ENCODE measurements at places on chromosomes 7 and 10.

DNA sequence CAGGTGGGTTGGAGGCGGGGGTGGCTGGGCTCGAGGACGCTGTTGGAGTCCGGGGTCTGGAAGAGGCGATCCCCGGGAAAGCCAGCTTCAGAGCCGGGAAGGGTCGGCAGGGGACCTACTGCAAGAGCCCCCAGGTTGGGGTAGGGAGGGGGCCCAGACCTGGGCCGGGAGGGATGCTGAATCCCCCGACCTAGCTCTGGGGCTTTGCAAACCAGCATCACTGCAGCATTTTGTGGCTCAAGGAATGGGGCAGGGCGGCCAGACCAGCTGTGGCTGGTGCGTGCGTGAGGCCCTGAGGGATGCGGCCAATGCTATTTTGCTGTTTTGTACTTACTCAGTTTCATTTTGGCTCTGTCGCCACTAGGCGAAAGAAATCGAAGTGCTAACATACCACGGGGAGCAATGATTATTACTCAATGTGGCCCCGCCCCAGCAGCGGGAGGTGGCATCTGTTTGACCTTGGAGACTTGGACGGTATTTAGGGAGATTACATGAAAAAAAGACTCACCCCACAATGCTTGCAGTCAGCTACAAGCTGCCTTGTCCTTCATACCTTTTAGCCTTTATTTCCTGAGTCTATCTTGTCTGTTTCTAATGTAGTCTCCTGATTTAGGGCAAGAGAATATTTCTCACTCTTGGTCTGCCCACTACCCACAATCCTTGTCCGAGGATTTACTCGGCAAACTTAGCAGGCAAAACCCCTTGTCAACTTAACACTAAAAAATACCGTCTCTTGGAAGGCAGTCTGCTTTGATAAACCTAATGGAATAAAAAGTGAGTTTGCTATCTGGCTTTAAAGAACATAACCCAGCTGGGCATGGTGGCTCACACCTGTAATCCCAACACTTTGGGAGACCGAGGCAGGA, 16.2 kb downstream of the HSPB1 start:
- DNase-seq, result peak; percentile 86

GRCh38 chr7:147721962-147722830, 868.4 kb upstream of the C7orf33 start:
- no peak for DNase-seq

GRCh38 chr7:157176771-157177170, 38.0 kb downstream of the UBE3C start:
- no peak for DNase-seq

GRCh38 chr10:95388109-95388471, 97.3 kb upstream of the PDLIM1 start:
- DNase-seq, result no peak

- no peak for DNase-seq
These were observed 15.6 kb downstream of the SLC26A4 start for GRCh38 chr7:107676249-107676648.

GRCh38 chr10:130636313-130636930, 500.2 kb downstream of the GLRX3 start:
- no peak for DNase-seq

DNA sequence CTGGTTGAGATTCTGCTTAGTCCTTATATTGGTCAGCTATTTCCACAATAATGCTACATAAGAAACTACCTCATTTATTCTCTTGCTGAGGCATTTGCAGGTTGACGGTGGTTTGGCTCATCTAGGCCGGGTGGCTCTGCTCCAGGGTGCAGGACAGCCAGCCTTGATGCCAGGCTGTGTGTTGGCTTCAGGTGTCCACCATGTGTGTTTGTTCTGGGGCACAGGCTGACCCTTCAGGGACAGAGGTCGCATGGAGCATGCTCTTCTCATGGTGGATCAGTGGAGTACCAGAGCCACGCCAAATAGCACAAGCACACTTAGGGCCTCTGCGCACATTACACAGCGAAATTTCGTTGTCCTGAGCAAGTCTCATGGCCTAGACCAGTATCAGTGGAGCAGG, 249.9 kb downstream of the LRMDA start:
- no peak for DNase-seq

DNA sequence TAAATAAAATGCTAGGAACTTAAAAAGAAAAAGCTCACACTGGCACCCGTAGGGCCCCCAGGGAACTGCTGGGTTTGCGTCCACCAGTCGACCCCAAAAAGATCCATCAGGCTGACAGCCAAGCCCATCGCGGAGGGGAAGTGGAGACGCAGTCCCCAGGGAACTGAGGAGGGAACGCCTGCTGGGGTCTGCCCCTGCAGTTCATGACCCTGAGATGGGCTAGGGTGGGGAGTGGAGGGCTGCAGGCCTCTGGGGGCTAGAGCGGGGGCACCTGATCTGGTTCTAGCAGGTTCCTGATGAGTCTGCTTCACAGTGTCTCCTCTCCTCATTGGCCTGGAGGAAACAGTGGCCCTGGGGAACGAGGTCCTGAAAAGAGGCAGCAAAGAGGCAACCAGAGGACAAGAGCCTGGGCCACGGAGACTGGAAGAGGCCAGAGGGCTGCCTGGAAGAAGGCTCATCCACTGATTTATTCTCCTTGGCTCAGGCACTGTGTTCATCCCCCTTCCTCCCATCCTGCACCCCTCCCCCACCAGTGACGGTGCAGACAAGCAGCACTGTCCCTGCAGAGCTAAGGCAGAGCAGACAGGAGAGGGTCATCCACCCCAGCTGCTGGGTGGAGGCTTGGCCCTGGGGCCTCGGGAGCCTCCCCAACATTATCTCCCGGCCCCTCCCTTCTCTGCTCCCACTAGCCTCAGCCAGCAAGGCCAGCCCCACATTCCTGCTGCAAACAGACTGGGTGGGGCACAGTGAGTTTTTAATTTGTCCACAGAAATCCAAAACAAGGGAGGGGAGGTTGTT, 24.7 kb upstream of the HSPA12A start:
- no peak for DNase-seq

DNA sequence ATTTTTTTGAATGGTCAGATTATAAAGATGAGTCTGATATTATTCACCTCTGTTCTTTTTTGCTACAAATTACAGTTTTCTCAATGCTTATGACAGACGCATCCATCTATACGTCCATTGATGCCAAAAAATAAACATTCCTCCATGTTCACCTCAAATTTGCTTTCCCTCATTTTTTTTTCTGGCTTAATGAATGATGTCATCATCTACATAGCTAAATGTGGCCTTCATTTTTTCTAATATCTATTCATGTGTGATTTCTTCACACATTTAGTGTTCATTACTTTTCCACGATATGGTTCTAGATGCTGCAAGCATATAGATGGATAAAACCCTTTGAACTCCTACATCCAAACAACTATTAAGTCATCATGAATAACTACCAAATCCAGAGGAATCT, 163.1 kb downstream of the MAGI2 start:
- DNase-seq, result no peak

DNA sequence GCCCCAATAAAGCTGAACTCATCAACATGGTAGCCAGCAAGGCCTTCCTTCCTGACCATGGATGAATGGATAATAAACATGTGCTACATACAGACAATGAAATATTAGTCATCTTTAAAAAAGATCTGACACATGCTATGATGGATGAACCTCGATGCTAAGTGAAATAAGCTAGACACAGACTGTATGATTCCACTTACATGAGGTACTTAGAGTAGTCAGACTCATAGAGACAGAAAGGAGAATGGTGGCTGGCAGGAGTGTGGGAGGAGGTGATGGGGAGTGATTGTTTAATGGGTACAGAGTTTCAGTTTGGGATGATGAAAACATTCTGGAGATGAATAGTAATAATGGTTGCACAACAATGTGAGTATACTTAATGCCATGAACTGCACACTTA, 114.1 kb upstream of the SORCS3 start:
- DNase-seq, result no peak

DNA sequence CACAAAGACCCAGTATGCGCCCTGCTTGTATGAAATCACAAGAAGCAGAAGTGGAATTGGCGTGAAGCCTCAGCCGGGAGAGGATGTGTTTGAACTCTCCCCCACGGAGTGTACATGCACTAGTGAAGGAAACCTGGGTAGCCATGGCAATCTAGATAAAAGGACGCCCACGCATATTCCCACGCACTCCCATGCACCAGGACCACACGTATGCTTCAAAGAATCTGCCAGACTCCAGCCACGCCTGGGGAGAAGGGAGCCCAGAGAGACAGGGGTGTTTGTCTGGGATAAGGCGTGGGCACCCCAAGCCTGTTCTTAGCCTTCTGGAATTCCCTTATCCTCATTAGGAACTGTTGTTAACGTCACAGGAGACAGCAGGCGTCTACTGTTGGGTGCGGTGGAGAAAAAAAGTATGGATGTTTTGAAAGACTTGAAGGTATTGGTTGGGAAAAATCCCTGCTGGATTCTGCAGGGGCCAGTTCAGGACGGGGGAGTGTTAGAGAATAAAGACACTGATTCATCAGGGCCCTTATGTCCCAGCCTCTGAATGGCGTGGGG, 28.9 kb upstream of the ECHDC3 start:
- DNase-seq, result no peak

- no peak for DNase-seq
These were observed 18.1 kb downstream of the CALN1 start for GRCh38 chr7:72394016-72394415.

DNA sequence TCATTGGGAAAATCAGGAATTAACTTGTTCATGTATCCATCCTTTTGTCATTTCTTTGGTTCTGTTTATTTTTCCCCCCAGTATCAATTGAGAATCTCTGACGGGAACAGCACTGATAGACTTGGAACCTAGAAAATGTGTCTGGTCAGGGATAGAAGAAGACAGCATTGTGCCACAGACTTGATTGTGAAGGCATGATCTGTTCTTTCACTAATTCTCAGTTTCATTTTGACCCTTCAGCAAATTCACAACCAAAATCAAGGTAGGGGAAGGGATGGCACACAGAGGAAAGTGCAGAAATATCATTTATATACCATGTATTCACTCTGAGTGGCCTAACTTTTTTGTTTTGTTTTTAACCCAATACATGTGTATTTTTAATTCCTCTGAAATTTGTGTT, 106.8 kb downstream of the WNT2 start:
- no peak for DNase-seq

GRCh38 chr10:71283410-71283809, 35.6 kb upstream of the SLC29A3 start:
- no peak for DNase-seq

DNA sequence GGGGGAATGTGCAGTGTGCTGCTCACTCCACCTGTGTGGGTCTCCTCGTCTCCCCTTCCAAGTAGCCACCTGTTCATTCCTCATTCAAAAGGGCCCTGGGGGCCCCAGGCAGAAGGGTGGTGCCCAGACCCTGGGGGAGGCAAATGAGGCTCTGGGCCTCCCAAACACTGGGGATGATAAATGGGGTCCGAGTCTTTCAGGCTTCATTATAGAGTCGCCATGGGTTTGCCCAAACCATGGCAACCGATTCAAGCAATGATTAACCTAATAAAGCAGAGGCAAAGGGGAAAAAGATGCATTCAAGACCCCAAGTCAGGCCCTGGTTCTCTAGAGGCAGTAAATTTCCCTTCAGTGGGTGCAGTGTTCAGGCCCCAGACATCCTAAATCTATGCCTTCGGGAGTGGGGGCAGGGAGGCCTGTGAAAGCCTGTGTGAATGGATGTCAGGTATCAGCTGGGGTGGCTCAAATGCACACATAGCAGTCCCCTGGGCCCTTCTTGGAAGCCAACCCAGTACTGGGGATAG, 10.4 kb downstream of the NEUROG3 start:
- DNase-seq, result no peak

GRCh38 chr7:94239661-94240234, 154.9 kb upstream of the COL1A2 start:
- no peak for DNase-seq

DNA sequence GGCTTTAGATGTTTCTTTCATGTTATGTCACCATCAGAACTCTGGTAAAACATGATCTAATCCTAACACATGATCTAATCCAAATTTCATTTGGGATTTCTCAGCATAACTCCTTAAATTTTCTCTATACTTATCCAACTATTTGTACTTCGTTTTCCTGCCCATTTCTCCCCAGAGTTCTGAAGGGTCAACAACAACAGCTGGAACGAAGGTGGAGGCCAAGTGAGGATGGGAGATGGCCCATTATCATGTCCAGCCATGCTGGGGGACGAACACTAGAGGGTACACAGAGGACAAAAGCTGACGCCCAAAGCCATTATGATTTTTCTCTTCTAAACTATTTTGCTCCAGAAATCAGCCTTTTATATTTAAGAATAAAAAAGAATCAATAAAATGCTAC, 185.4 kb downstream of the DOCK4 start:
- DNase-seq, result no peak

- DNase-seq, result no peak
These were observed 109.6 kb downstream of the ACTR3B start for GRCh38 chr7:152869041-152869676.

- DNase-seq, result peak; percentile 47
These were observed 152.1 kb upstream of the LYZL2 start for GRCh38 chr10:30781670-30782121.

DNA sequence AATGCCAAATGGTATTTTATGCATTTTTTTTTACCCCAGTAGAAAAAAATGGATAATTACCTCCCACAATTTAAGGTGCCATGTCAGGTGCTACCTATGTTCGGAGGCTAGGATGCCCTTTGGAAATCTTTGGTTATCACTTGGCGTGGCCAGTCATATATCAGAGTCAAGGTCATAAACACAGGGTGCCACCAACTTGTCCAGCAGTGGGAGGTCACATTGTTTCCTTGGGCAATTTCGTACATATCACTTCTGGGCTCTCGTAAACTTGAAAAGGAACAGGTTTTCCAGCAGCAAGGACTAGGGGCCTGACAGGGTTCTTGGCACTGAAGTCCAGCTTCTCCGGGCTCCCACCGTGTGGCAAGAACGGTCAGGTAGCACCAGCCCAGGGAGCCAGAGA, 48.0 kb upstream of the BHLHA15 start:
- no peak for DNase-seq

- DNase-seq, result no peak
These were observed 144.0 kb downstream of the RNF216 start for GRCh38 chr7:5637415-5637814.

GRCh38 chr7:121608785-121609184, 212.7 kb upstream of the FAM3C start:
- no peak for DNase-seq
